Activated CD4-positive, alpha-beta T cell treated with anti-CD3 and anti-CD28 coated beads for 36 hours (primary cell): ENCODE measurements at places on chromosomes 11 and 22. TPM values are rescaled to one million over a fixed set of nuclear protein-coding genes. Genes with fewer than 3 reads are reported as not detected.

The UPK3A gene
- total RNA-seq: not detected

The IPO7 gene
- total RNA-seq: 155 TPM

The YPEL1 gene
- total RNA-seq: 1.5 TPM

The TMPRSS5 gene
- total RNA-seq: 0.32 TPM

The SEZ6L gene
- not detected for total RNA-seq

The MS4A2 gene
- total RNA-seq: not detected

The HBB gene
- not detected for total RNA-seq

The PLEKHB1 gene
- 10.6 TPM for total RNA-seq

The P2RX6 gene
- 0.25 TPM for total RNA-seq

- DNase-seq: no peak
These were observed 42.1 kb upstream of the CSNK2A3 start for GRCh38 chr11:11395126-11395525.

- no peak for DNase-seq
These were observed 516.9 kb downstream of the TBC1D22A start for GRCh38 chr22:47279337-47279736.

- DNase-seq: no peak
These were observed 47.6 kb downstream of the MAML2 start for GRCh38 chr11:96295369-96295768.

DNA sequence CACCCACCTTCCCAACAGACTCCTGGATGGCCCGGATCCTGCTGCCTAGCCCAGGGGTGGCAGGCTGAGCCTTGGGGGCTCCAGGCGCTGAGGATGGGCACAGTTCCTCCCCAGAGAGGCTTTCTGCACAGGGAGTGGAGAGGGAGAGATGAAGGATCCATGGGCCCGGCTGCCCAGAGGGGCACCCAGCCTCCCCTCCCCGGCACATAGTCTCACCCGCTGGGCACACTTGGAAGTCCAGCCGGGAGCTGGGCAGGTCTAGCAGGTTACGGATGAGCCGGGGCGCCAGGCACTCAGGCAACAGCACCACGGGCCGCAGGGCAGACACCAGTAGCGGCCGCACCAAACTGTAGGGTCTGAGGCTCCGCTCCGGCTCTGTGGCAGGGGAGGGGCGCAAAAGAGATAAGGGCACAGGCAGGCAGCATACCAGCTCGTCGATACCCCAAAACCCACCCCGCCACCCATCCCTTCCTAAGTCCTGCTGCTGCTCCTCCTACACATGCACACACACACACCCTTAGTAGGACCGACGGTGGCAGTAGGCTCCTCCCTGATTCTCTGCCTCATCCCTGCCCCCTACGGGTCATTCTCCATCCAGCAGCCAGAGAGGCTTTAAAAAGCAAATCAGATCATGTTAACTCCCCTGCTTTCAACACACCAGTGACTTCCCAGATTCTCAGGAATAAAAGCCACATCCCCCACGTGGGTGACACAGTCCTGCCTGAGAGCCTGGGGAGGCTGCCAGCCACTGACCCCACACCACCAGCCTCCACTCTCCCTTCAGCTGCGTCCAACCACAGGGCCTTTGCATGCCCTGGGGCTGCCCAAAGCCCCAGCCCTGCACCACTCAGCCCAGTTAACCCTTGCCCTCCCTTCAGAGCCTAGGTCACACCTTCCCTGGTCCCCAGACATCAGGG lies 6.5 kb upstream of the MFNG start:
- DNase-seq: peak; percentile 77

DNA sequence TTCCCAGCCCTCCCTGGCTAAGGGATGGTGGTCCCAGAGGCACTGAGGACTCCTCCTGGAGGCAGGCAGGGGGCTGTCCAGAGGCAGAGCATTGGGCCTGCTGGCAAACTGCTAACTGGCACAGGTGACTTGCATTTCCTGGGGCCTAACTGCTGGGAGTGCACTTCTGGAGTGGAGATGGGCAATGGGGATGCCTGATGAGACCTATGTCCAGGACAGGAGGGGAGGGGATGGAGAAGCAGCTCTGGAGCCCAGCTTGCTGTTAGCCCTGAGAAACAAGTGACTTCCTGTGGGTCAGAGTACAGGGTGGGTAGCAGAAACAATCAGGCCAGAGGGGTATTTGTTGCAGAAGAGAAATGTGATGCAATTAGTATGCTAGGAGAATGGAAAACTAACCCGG lies 253.2 kb downstream of the ST3GAL4 start:
- DNase-seq: no peak

- no peak for DNase-seq
These were observed 63.3 kb downstream of the ADAMTS15 start for GRCh38 chr11:130511765-130512164.

DNA sequence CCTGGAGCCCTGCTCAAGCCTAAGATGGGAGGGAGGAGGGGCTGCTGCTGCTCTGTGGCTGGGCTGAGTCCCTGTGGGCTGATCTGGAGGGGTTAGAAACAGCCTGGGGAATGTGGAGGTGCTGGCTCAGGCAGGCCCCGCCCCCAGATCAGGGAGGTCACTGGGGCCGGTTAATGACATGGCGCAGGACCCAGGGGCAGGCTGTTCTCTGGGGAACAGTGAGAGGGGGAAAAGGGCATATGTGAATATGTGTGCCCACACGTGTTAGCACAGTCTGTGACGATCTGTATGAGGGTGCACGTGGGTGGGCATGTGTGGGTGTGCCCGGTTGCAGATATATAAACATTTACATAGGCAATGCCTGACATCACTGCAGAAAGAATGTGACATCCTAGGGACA lies 143.5 kb downstream of the MIAT start:
- no peak for DNase-seq

GRCh38 chr11:120875986-120876385 lies 147.9 kb upstream of the TBCEL start:
- no peak for DNase-seq

DNA sequence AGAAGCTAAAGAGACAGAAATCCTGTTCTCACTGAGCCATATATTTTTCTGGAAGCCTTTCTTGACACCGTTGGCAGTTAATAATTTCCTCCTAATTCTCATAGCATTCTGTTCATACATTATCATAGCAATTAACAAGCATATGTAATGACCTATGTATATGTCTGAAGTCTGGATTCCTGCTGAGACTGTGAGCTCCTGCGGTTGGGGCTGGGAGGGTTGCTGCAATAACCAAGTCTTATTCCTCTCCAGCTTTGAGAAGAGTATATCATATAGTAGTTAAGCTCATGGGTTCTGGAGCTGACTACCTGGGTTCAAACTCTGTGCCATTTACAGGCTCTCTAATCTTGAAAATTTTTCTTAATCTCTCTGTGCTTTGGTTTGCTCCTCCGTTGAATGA lies 175.2 kb downstream of the MAML2 start:
- DNase-seq: no peak

- peak; percentile 74 for DNase-seq
These were observed at the start of gene APOL6 for GRCh38 chr22:35648066-35649025. Gene APOL6, plus strand, starts transcription at chr22:35648446. Its CDS starts 7,980 bp downstream, at chr22:35656426.

DNA sequence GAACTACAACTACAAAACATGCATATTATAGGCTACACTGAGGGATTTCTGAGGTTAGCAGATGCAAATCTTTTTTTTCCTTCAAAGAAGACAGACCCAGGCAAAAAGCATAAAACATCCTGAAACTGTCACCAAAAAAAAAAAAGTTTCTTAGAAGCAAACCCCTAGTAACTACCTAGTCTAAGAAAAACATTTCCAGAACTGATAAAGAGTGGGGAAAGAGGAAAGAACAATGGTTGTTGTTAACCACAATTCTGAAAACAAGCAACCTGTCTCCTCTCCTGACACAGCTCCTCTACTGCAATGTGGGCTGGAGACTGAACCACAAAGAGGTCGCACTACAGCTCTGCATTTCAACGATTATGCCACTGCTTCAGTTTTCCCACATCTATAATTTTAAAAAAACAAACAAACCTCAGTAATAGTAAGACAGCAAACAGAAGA lies 15.0 kb downstream of the DENND5A start:
- DNase-seq: peak; percentile 50

DNA sequence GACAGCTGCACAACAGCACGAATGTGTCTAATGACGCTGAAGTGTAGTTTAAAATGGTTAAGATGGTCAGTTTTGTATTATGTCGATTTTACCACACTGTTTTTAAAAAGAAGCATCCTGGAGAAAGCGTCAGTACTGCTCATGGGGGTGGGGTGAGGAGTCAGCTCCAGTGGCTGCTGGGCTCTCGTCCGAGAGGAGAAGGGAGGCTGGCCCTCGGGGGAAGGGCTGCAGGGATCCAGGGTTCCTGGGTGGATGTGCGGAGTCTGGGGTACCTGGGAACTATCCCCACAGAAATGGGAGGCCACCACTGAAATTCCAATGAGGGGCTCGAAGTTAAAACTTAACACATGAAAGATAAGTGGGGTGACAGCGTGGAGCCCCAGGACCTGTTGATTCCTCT lies 11.9 kb downstream of the C11orf21 start:
- no peak for DNase-seq

DNA sequence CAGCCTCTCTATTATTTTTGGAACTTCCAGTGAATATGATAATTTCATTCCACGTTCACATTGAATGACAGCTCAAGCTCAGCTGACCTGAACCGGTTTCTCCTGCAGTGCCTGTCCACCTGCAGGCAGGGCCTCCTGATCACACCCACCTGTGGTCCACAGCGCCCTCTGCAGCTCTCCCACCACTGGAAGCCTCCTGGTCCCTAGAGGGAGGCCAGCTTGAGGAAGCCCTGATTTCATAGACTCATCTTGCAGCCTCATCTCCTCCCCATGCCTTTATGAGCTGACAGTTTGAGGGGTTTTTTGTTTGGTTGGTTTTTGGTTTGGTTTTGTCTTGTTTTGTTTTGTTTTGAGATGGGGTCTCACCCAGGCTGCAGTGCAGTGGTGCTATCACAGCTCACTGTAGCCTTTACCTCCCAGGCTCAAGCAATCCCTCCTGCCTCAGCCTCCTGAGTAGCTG lies 29.9 kb upstream of the MALAT1 start:
- peak; percentile 86 for DNase-seq

GRCh38 chr11:64232967-64233315 lies 1.4 kb upstream of the VEGFB start:
- DNase-seq: no peak

DNA sequence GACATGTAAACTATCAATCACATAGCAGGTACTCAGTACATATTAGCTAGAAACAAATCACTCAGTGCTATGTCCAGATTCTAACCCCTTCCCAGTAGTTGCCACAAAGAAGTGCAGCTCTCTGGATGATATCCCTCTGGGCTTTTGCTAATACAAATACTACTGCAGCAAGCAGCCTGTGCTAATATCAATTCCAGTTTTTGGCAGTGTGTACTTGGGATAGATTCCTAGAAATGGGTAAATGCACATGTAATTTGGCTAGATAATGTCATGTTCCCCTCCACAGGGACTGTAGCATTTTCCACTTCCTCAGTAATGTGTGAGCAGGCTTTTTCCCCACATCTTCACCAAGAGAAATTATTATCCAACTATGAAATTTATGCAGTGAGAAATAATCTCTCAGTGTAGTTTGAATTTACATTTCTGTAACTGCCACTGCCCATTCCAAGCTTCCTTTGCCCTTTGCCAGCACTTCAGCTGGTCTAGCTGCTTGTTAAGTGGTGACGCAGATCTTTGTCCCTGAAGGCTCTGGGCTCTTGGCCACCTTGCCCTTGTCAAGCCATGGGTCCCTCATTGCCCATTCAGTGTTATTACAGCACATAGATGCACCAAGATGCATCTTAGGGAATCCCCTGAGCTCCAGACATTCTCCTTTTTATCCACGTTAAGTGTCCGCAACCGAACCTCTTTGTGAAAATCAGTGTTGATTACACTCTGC lies 107.1 kb upstream of the CLPB start:
- DNase-seq: no peak

GRCh38 chr22:45968751-45969413 lies 8.1 kb downstream of the WNT7B start:
- no peak for DNase-seq

GRCh38 chr11:8370812-8371515 lies 107.3 kb upstream of the LMO1 start:
- DNase-seq: no peak

GRCh38 chr11:8649361-8649760 lies 33.1 kb downstream of the TRIM66 start:
- no peak for DNase-seq

DNA sequence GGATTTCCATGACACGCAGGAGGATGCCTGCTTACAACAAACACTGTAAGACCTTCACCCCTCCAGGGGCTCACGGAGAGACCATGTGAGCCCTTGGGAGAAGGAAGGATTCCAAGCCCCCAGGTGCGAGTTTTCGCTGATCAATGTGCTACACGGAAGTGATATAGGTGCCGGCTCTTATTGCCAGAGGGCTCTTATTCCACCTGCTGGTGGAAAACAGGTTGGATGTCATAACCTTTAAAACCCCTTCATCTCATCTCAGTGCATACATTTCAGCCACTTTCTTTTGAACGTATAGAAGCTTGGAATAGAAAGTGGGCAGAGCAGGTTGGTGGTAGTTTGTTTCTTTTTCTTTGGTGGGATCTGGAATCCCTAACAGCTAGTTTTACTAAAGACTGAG lies 25.8 kb downstream of the LAYN start:
- no peak for DNase-seq

DNA sequence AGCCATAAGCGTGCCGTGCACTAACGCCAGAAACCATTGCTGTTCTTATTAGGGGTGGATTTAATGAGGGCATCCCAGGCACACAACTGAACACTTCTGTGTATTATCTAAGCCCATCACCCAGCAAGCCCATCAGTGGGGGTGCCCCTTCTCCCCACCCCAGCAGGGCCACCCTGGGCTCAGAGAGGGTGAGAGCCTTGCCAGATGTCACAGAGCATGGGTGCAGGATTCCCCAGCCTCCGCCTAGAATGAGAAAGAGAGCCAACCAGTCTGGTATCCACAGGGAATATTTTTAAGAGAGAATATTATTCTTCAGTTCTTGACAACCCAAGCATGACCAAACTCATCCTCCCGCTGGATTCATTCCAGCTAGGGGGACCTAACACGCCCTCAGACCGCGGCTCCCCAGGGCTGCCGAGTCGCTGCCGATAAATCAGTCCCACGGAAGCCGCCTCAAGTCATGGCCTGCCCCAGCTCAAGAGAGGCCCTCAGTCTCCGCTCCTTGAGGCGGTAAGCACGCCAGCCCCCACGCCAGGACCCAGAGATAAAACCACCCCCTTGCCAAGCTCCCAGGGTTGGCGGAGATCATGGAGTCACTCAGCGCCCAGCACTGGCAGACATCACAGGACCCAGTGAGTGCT lies 47.2 kb downstream of the MN1 start:
- DNase-seq: no peak

GRCh38 chr11:79694368-79694767 lies 253.5 kb upstream of the TENM4 start:
- DNase-seq: no peak

- no peak for DNase-seq
These were observed 24.0 kb downstream of the TBX1 start for GRCh38 chr22:19784384-19785175.

- no peak for DNase-seq
These were observed 25.3 kb downstream of the SIK2 start for GRCh38 chr11:111627591-111627990.

DNA sequence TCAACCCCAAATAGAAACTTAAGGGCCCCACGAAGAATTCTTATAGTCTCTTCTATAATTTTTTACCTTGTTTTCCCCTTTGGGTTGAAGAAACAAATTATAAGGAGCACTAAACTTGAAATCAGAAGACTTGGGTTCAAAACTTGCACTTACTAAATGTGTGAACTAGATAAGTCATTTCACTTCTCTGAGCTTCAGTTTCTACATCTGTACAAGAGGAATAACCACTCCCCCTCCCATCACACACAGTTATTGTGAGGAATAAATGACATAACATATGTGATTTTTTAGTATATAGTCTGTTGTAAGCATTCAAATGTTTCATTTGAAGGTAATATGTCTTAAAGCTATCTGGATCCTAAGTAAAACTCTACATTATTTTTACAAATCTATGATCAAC lies 78.8 kb downstream of the LIF start:
- DNase-seq: no peak
